Stimulated activated CD4-positive, alpha-beta T cell treated with anti-CD3 and anti-CD28 coated beads, TNF-alpha, amount 100 ng/mL, for 4 hours (primary cell): ENCODE measurements at places on chromosomes 3 and 15.

GRCh38 chr3:86856711-86857110, 134.2 kb downstream of the VGLL3 start:
- DNase-seq, result no peak

DNA sequence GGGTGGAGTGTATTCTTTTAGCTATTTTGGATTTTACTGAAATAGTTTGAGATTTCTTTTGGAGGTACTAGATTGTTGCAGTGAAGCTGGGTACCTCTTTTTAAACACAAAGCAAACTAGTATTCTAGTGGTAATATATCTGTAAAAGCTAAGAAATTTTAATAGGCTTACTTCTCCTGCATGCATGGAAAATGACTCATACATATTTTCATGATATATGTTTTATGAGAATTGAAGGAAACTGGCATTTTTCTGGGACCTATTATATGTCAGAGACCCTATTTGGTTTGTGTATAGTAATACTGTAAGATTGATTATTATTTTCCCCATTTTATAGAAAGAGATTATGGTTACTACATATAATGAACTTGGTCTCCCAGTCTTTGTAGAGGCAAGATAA, 851.0 kb downstream of the DIPK2A start:
- DNase-seq, result no peak

- DNase-seq, result no peak
Observed at GRCh38 chr3:165439765-165440164, 243.6 kb upstream of the SLITRK3 start.

DNA sequence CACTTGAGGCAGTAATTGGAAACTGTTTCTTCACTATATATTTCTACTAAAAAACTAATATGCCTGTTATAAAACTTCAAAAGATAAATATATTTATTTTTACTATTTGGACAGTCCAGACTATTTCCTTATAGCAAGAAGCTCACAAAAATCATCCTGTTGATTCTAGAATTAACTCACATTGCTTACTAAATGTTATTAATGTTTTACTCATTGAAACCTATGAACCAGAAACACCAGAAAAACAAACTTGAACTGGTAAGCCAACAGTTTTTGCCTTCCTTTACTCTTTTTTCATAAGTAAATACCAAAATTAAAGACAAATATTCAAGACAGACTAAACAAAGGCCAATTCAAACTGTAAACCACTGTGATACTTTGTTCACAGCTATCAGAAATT, 26.4 kb downstream of the TOMM70 start:
- no peak for DNase-seq

DNA sequence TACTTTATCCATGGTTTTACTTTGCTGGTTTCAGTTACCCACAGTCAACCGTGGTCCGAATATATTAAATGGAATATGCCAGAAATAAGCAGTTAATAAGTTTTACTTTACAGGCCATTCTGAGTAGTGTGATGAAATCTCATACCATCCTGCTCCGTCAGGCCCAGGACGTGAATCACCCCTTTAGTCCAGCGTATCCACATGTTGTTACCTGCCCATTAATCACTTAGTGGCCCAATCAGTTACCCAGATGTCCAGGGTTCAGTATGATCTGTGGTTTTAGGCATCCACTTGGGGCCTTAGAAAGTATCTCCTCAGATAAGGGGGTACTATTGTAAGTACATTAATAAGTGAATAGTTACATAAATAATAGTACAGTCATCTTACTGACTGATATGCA, 88.0 kb downstream of the TTBK2 start:
- DNase-seq, result no peak

GRCh38 chr3:160401291-160402095, 2.0 kb downstream of the SMC4 start:
- DNase-seq, result no peak

DNA sequence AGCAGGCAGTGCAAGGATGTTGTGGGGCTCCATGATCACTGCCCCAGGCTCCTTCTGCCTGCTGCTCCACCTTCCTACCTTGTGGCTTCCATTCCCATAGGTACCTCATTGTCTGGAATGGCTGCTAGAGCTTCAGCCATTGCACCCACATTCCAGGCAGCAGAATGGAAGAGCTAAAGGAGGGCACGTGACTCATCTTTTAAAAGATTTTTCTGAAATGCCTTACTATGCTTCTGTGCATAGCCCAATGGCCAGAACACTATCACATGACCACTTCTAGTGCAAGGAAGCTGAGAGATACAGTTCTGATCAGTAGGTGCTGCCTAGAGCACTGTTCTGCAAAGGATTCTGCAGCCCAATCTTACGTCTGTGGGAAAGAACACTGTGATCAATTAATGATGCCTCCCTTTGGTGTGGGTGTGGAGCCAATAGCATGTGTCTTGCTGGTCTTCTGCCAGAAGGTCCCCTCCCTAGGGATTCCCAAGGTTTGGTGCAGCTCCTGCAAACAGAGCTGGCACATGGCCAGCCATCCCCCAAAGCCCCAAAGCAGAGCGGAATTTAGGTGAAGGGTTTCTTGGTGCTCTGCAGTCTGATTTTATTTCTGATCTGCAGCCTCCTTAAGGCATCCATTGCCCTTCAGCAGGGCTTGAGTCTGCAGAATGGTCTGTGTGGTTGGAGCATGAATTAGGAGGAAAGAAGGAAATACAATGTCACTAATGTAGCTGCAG, 34.4 kb downstream of the SPSB4 start:
- no peak for DNase-seq

- DNase-seq, result no peak
Observed at GRCh38 chr3:181712553-181713279, 991 bp downstream of the SOX2 start.

DNA sequence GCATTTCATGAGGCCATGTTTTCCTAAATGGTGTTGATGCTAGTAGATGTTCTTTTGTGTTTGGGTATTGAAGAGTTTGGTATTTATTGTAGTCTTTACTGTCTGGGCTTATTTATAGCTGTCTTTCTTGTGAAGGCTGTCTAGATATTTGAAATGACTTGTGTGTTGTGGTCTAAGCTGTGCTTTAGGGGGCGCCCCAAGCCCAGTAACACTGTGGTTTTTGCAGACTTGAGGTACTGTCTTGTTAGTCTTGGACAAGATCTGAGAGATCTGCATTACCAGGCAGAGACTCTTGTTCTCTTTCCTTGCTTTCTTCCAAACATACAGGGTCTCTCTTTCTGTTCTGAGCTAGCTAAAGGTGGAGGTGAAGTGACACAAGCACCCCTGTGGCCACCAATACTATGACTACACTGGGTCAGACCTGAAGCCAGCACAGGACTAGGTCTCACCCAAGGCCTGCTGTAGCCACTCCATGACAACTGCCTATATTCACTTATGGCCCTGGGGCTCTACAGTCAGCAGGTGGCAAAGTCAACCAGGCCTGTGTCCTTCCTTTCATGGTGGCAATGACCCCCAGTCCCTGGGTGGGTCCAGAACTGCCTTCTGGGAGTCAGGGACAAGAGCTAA, 152.1 kb upstream of the TBC1D5 start:
- no peak for DNase-seq

- DNase-seq, result no peak
Observed at GRCh38 chr3:187361835-187362234, 6.3 kb upstream of the RTP4 start.

DNA sequence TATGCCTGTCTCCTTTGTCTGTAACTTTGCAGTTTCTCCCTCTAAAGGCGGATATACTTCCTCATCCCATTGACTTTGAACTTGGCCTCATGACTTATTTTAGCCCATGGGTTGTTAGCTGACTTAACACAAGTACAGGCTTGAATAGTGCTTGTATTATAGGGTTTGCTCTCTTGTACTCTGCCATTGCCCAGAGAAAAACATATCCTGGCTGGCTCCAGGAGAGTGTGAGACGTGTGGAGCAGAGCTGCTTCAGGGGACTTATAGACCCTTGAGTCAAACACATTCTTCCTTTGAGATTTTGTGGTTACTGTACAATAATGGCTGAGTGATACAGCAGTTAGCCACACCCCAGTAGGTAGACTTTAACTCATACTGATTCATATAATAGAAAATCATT, 124.0 kb downstream of the RAP2B start:
- no peak for DNase-seq
